ENCODE measurements at places on chromosomes 6 and 20.

- no peak for DNase-seq
These were observed 31.8 kb downstream of the CNKSR3 start for GRCh38 chr6:154478701-154479060.

GRCh38 chr6:63923139-63923739, 287.6 kb downstream of the PHF3 start:
- no peak for DNase-seq

GRCh38 chr20:37325206-37325605, 20.7 kb upstream of the SRC start:
- DNase-seq: no peak

DNA sequence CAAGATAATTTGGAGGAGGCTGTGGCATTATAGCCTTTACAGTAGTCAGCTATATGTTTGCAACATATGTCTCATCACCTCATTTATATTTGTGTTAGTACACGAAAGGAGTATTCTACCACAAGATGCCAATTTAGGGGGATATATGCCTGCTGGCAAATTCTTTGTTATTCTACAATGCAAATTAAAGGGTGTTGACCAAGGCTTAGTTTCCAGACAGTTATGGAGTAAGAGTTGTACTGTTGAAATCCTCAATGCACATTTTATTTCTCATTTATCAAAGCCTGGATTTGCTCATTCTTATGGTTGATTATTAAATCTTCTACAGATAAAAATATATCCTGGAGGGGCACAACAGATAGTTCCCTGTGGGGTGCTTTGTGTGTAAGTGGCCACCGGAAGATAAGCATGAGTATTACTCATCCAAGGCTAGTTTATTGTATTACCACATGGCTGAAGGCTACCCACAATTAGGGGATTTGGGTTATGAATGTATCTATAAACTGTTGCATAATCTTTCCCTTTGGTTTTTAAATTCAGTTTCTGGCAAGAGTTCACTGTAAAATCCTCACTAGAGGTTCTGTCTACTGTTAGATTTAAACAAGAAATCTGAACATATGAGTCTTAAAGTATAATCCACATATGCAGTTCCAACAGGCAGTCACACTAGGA, 9.0 kb downstream of the CST9 start:
- no peak for DNase-seq

GRCh38 chr6:47134476-47135189, 92.5 kb upstream of the ADGRF1 start:
- no peak for DNase-seq

DNA sequence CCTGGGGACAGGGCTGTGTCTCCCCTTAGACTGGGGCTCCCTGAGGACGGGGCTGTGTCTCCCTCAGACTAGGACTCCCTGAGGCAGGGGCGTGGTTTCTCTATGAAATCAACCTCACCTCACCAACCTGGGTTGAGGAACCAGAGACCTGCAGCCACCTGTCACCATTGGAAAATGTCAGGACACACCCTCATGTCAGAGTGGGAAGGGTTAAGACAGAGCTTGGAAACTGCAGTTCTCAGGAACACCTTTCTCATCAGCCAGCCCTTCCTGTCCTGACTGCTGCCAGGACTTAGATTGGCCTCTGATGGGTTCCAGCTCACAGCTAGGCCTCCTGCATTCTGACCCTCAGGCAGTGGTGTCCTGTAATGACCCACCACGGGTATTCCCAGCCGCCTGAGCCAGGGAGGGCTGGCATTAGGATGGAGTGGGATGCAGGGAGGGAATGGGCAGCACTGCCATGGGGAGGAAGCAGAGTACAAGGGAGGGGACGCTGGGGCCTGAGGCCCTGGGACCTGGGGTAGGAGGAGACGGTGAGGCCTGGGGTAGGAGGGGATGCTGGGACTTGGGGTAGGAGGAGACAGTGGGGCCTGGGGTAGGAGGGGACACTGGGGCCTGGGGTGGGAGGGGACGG, 76.3 kb downstream of the MRPL14 start:
- no peak for DNase-seq

GRCh38 chr6:144415835-144416237, 130.7 kb downstream of the UTRN start:
- DNase-seq: no peak

DNA sequence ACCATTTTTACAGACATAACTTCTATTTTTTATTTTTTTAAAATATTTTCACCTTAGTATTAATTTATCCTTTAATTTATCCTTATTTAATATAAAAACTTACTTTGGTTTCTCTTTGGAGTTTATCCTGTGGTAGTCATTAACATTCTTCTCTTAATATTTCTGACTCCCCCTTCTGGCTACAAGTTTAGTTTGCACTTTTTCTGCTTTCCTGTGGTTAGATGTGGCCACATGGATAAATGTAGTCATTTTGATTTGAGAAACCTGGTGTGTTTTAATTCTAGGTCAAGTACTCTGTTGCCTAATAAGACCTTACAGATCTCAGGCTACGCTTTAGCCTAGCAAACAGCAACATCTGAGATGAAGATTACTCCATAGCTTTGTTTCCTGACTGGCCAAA, 1187.5 kb downstream of the HACE1 start:
- no peak for DNase-seq

DNA sequence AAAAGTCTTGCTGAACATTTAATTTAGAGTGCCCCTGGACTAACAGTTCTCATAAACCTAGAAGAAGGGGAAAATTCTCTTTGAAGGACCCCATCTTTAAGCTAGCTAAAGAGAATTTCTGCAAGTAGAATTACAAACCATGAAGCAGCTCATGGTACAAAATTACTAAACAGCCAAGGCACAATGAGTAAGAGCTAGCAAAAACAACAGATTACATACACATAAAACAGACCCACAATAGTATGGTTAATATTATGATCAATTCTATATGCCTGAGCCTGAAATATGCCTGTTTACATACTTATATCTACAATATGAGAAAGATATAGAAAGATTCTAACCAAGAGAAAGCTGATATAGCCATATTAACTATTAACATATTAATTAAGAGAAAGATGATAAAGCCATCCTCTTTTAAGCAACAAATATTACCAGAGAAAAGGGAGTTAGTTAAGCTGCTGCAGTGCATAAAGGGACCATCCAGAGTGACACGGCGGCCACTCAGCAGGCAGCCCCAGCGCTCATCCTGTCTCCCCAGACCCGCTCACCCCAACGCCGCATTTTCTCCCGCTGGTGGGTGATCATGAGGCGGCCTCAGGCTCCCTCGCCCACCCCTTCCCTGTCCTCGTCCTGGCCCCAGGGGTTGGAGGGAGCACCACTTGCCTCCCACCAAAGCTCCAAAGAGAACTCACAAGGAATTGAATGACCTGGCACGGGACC, 98.4 kb upstream of the CARMIL1 start:
- DNase-seq: no peak

DNA sequence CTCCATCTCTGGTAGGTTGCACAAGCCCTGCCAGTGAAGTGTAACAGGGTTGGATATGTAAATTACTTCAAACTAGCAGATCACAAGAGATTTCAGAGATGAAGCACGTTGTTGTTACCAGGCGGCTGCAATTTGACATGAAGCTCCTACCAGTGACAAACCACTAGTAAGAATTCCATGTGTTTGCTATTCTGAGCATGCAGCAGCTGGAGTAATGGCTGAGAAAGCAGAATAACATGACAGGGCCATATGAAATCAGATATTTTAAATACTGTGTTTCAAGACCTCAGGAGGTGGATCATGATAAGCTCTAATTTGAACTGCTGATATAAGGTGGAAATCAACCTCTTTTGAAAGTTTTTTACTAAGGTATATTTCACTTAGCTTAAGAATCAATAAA, 11.4 kb downstream of the RIN2 start:
- DNase-seq: no peak

GRCh38 chr6:114055349-114055748, 84.4 kb upstream of the HDAC2 start:
- no peak for DNase-seq

GRCh38 chr20:37954190-37954589, 51.3 kb downstream of the VSTM2L start:
- DNase-seq: no peak

DNA sequence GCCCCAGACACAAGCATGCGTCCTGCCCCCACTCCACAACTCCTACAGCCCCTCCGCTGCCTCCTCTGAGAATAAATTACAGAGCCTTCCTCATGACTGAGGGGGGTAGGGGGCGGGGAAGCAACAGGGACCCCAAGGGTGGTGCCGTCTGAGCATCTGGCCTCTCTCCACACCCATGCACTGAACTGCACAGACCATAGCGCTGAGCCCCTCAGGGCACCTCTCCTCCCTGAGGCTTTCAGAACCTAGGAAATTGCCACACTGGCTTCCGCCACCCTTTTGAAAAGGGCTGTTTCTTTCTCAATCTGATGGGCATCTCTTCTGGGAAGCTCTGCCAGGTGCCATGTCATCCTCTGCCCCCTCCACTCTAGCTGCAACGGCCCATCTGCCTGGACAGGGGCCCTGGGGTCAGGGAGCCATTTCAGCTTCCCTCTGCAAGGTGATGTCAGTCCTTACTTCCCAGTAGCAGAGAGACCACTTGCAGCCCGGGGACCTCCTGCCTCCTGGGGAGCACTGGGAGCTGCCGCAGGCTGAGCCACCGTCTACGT, 2.5 kb downstream of the CST7 start:
- DNase-seq: no peak

DNA sequence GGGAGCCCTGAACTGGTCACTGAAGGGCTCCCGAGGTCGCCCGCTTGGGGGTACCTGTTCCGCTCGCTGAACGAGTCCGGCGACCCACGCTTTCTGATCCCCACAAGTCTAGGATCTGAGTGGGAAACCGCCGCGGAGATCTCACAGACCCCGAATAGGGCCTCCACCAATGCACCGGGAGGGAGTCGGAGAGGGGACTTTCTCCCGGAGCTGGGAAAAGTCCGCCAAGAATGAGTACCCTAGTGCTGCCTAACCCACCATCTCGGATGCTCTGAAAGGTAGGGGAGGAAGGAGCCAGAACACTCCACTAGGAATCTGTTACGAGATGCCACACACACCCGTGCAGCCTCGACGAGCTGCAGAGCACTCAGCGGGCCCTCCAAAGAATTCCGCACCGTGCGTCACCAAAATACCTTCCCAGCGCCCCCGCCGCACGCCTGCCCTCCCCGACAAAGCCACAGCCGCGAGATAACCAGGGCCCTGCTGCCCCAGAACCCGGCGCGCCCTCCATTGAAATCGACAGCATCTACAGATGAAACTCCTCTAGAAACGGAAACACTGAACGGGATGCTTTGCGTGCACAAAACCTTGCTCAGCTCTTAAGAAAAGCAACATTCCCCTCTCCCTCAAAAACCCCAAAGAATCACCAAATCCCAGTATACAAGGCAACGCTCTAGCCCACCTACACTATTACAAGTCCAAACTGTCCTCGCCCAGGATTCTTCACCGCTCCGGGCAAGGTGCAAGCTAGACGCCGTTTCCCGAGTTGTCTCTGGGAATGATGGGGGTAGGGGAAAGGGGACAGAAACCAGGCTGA, 686 bp downstream of the COL12A1 start:
- DNase-seq: no peak

- no peak for DNase-seq
These were observed 13.4 kb downstream of the ZNF335 start for GRCh38 chr20:45958593-45958992.

DNA sequence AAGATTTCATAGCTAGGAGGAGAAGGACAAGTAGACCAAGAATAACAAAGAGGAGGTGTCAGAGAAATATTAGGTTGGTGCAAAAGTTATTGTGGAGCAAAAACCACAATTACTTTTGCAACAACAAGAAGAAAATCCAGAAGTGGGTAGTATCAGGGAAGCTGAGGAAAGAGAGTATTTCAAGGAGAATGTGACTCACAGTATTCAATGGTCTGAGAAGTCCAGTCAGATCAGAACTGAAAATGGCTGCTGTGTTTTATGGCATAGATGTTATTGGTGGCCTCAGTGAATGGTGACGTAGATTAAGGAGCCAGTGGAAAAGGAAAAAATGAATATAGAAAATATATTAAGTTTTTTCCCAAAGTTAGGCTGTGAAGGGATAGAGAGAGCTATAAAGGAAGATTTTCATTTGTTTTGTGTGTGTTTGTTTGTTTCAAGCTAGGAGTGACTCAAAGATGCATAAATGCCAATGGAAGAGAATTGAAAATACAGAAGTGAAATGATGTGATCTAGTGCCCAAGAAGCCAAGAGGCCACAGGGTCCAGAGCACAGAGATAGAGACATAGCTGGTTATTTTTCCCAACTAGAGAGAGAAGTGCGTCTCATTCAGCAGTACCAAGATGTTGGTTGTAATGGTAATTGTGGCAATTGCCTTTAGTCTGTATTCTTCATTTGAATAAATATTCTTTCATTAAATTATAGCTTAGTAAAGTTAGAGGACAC, 112.8 kb downstream of the ADTRP start:
- no peak for DNase-seq

- no peak for DNase-seq
These were observed 111.6 kb downstream of the JPH2 start for GRCh38 chr20:44075191-44075949.

GRCh38 chr6:145080651-145081050, 654.7 kb downstream of the EPM2A start:
- DNase-seq: no peak

GRCh38 chr6:162615016-162615705, 112.4 kb downstream of the PRKN start:
- no peak for DNase-seq

- DNase-seq: no peak
These were observed 185.5 kb upstream of the NRSN1 start for GRCh38 chr6:23940466-23940865.

DNA sequence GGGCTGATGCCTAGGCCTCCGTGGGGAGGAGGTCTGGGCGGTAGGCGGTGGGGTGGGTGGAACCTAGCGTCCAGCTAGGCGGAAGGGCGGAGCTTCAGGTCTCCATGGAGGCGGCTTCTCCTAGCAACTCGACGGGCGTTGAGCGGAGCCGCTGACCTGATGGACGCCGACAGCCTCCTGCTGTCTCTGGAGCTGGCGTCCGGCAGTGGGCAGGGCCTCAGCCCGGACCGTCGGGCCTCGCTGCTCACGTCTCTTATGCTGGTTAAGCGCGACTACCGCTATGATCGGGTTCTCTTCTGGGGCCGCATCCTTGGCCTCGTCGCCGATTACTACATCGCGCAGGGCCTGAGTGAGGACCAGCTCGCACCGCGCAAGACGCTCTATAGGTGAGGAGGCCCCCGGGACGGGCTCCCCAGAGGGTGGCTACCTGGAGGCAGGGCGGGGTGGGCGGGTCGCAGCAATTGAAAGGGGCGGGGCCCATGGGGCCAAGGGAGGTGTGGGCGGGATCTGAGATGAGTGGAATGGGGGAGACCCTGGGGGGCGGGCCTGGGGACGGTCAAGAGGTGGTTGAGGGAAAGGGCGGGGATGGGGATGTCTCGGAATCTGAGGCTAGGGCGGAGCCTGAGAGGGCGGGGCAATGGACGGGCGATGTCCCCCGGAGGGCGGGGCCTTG, at the start of gene RSPH9:
Gene RSPH9 (plus strand): TSS at position 97 of the 673 bp plus-strand sequence. CDS start 63 bp downstream, at position 160.
- peak; percentile 39 for DNase-seq

GRCh38 chr6:34791701-34792604, at the start of gene BLTP3A:
BLTP3A (plus strand) TSS chr6:34792083; CDS start chr6:34792251, 168 bp downstream.
- DNase-seq: peak; percentile 65
